ENCODE measurements at places on chromosomes 11 and 22. TPM values are rescaled to one million over a fixed set of nuclear protein-coding genes. Genes with fewer than 3 reads are reported as not detected.

The FIBIN gene
- not detected for total RNA-seq

The PRG3 gene
- total RNA-seq, result not detected

The MB gene
- 7.5 TPM for total RNA-seq

The BIRC2 gene
- total RNA-seq, result 28.6 TPM

The OR5AS1 gene
- total RNA-seq, result not detected

The KRTAP5-1 gene
- total RNA-seq, result not detected

The PPP2R5B gene
- 5.2 TPM for total RNA-seq

The MMP13 gene
- total RNA-seq, result not detected

The LDHAL6A gene
- total RNA-seq, result not detected

The MAPK11 gene
- 7.0 TPM for total RNA-seq

The ARHGAP1 gene
- total RNA-seq, result 56.5 TPM

The DEUP1 gene
- not detected for total RNA-seq

The GGT5 gene
- 4.6 TPM for total RNA-seq

The DLG2 gene
- 0.16 TPM for total RNA-seq

The MUC6 gene
- total RNA-seq, result 0.01 TPM

The TENM4 gene
- 0.17 TPM for total RNA-seq

The CACNA1I gene
- 0.06 TPM for total RNA-seq

The PHLDA2 gene
- 113 TPM for total RNA-seq

The LGALS12 gene
- total RNA-seq, result not detected

The OVCH2 gene
- total RNA-seq, result not detected

The MRGPRE gene
- not detected for total RNA-seq

The MS4A3 gene
- not detected for total RNA-seq

The DRD2 gene
- not detected for total RNA-seq

The SYNGR1 gene
- 14.1 TPM for total RNA-seq

The RFPL3 gene
- total RNA-seq, result not detected

The IL10RA gene
- total RNA-seq, result 0.21 TPM

The PLAAT4 gene
- 1.8 TPM for total RNA-seq

The C1QTNF5 gene
- total RNA-seq, result not detected

The B3GAT1 gene
- not detected for total RNA-seq

The PRR5L gene
- 15.1 TPM for total RNA-seq

The SELENOM gene
- total RNA-seq, result 71.9 TPM

The MRGPRX3 gene
- not detected for total RNA-seq

The FGF19 gene
- 0.05 TPM for total RNA-seq

The CDPF1 gene
- total RNA-seq, result 10.8 TPM

The AGBL2 gene
- 1.4 TPM for total RNA-seq

The MN1 gene
- total RNA-seq, result 3.1 TPM

The MPZL2 gene
- not detected for total RNA-seq

The OR51L1 gene
- not detected for total RNA-seq

The DHCR7 gene
- 52.6 TPM for total RNA-seq

The APOA1 gene
- total RNA-seq, result 0.40 TPM

The SHANK2 gene
- total RNA-seq, result 8.8 TPM

The TRMT112 gene
- total RNA-seq, result 427 TPM

The DMC1 gene
- 1.9 TPM for total RNA-seq

The ADAMTS8 gene
- total RNA-seq, result 1.1 TPM

The THY1 gene
- 18.8 TPM for total RNA-seq

Measured in A549 treated with Mapracorat at 1 μM for 4 hours (cell line).